ENCODE measurements at places on chromosomes 2 and 18.
A peak's percentile ranks its signal among the peaks of the same experiment; 100 is the strongest.

GRCh38 chr2:66436581-66437001 is 1.7 kb downstream of the MEIS1 start:
- DNase-seq, result no peak

DNA sequence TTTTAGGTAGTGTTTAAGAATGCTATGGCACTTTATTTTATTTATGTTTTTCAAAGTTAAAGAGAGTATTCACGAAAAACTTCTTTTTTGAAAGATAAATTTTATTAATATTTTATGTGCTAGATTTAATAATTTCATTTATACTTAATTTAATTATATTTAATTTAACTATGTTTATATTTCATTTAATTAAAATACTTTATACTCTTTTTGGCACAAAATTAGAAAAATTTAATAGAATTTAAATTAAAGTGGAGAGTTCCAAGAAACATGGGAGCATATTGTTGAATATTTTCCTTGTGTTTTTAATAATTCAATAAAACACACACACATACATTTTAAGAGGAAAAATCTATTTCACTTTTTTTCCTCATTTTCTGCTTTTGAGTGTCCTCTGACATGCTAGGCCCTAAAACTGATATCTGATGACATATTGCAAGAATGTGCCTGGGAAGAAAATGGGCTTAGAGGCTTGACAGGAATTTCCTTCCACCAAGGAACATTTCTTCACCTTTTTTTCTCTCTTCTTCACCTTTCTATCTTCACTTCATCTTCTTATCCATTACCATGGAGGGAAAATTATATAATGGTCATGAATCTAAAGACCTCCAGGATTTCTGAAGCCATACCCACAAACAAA is 15.4 kb downstream of the ARHGAP28 start:
- DNase-seq, result no peak

- DNase-seq, result no peak
These were observed 210.3 kb downstream of the ZRANB3 start for GRCh38 chr2:135320465-135321355.

GRCh38 chr2:155356250-155356649 is 657.8 kb downstream of the KCNJ3 start:
- no peak for DNase-seq

DNA sequence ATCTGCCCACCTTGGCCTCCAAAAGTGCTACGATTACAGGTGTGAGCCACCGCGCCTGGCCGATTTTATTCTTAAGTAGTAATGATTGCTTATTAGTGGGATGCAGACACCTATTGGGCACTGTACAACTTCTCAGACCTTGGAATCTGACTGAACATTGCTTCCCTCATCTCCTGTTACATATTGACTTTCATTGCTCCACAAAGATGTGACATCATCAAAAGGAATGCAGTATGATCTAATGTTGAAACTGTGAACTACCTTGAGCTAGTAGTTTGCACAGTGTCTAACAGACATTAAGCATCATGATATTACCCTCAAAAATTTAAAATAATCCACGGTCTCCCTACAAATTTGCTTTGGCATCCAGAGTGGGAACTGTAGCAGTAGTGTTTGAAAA is 109.8 kb upstream of the SIX2 start:
- peak; percentile 65 for DNase-seq

- DNase-seq, result no peak
These were observed 62.7 kb upstream of the TAF1B start for GRCh38 chr2:9780368-9781130.

Measured in GM23248 (cell line).